ENCODE measurements at places on chromosomes 5 and 9. TPM values are rescaled to one million over a fixed set of nuclear protein-coding genes. Genes with fewer than 3 reads are reported as not detected.

Gene SPDL1
- total RNA-seq: 5.2 TPM

Gene IFNA2
- total RNA-seq: not detected

Gene CAVIN4
- total RNA-seq: 1.6 TPM

Gene PCDHB3
- 0.16 TPM for total RNA-seq

Gene SLC25A2
- not detected for total RNA-seq

Gene EIF4E1B
- total RNA-seq: not detected

Gene DMGDH
- total RNA-seq: 5.1 TPM

Gene TMEM252
- total RNA-seq: not detected

Gene MYOT
- total RNA-seq: not detected

Gene PCDHAC2
- total RNA-seq: under 0.01 TPM

Gene PIP5K1B
- not detected for total RNA-seq

Gene F2RL2
- total RNA-seq: 10.4 TPM

Gene GABRG2
- total RNA-seq: under 0.01 TPM

Gene CCNI2
- total RNA-seq: not detected

Gene LHFPL2
- 46.3 TPM for total RNA-seq

Gene ARSI
- total RNA-seq: 16.3 TPM

Gene BAAT
- total RNA-seq: not detected

Gene SHOC1
- total RNA-seq: not detected

Gene ZFAND5
- total RNA-seq: 53.9 TPM

Gene C9orf57
- total RNA-seq: not detected

Gene PKN3
- 0.79 TPM for total RNA-seq

Gene SLC45A2
- under 0.01 TPM for total RNA-seq

Gene GGTA1
- total RNA-seq: under 0.01 TPM

Gene SH3TC2
- 0.34 TPM for total RNA-seq

Gene CDKN2A
- 28.2 TPM for total RNA-seq

Gene GPR150
- total RNA-seq: 0.32 TPM

Gene PRPF4
- 16.8 TPM for total RNA-seq

Gene HACD4
- total RNA-seq: 4.9 TPM

Gene KIAA1958
- total RNA-seq: 0.34 TPM

Gene GRIN3A
- total RNA-seq: not detected

Gene CSF2
- total RNA-seq: not detected

Gene TICAM2
- 3.0 TPM for total RNA-seq

Gene FAM153A
- total RNA-seq: not detected

Gene GARIN3
- not detected for total RNA-seq

Gene KIAA0825
- 2.7 TPM for total RNA-seq

Gene CFAP90
- total RNA-seq: not detected

Gene HRH2
- not detected for total RNA-seq

Gene PROB1
- 0.26 TPM for total RNA-seq

Gene ADRA1B
- total RNA-seq: not detected

Gene ANKRD55
- not detected for total RNA-seq

Gene DPH7
- total RNA-seq: 15.4 TPM
